ENCODE measurements at places on chromosomes 2 and 18. TPM values are rescaled to one million over a fixed set of nuclear protein-coding genes. Genes with fewer than 3 reads are reported as not detected.

The CYP27C1 gene
- total RNA-seq: 10.1 TPM

DNA sequence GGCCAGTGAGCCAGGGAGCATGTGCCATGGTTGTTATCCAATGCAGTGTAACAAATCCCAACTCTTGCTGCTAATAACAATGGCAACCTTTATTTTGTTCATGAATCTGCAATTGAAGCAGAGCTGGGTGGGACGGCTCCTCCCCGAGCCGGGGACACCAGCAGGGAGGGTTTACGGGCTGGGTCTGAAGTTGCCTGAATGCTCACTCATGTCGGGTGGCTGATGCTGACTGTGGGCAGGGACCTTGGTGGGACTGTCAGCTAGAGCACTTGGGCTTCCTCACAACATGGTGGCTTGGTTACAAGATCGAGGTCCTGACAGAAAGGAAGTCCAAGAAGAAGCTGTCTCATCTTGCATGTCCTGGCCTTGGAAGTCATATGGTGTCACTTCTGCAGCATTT lies 264.5 kb downstream of the NDUFA10 start:
- DNase-seq: no peak

DNA sequence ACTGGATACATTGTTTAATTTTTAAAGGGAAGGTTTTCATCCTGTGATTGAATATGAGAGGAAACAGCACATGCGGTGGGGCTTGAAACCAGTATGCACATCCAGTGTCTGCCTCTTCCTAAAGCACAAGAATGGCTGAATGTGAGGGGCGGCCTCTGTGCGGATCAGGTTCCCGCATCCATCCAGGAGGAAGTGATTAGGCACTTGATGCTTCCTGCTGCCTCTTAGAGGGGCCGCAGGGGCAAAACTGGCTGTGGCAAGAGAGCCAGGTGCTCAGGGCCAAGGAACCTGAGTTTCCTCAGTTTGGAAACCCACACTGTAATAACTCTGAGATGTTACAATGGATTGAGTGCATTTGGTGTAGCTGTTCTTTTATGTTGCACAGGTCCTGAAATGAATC lies 48.8 kb downstream of the THNSL2 start:
- DNase-seq: no peak

- no peak for DNase-seq
These were observed 4.7 kb downstream of the CYTIP start for GRCh38 chr2:157438863-157439823.

The CXCR1 gene
- total RNA-seq: not detected

The EML6 gene
- total RNA-seq: 8.1 TPM

GRCh38 chr18:48453330-48454066 lies 44.3 kb upstream of the ZBTB7C start:
- no peak for DNase-seq

DNA sequence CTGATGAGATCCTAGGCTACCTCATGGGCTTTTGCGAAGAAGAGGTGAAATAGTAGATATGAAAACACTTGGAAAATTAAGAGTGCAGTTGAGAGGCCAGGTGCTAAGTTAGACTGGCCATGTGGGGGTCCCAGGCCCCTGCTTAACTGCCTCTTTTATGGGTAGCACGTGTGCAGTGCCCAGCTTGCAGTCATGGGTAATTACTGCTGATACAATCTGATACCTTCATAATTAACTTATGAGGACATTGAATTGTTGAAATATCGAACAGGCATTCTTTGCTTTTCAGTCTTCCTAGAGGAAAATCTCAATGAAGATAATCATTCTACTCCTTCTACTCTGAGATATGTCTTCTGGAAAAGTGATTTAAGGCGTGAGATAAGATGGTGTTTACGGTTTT lies 11.6 kb downstream of the TRAF3IP1 start:
- no peak for DNase-seq

The C2orf68 gene
- 50.4 TPM for total RNA-seq

- no peak for DNase-seq
These were observed 121.5 kb upstream of the SIX2 start for GRCh38 chr2:45130736-45131135.
